Fibroblast of skin of left quadriceps (primary cell): ENCODE measurements at places on chromosomes 2 and 18.

DNA sequence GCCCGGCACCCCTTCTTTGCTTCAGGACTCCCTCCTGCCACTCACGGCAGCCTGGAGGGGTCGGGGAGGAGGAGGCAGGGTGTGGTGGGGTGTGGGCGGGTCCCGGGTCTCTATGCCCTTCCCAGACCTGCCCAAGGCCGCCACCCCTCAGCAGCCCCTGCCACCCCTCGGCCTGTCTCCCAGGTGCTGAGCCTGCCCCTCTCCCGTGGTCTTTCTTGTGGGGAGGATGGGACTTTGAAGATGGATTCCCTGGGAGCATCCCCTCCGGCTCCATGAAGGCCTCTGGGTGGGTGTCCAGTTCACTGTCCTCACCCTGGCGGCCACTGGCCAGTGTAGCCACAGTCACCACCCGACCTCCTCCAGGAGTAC, 23.2 kb downstream of the KCNIP3 start:
- no peak for DNase-seq

- DNase-seq, result no peak
Measured at GRCh38 chr2:212683346-212684097, 144.9 kb upstream of the ERBB4 start.

- DNase-seq, result no peak
Measured at GRCh38 chr2:46960618-46961017, 45.0 kb upstream of the MCFD2 start.

DNA sequence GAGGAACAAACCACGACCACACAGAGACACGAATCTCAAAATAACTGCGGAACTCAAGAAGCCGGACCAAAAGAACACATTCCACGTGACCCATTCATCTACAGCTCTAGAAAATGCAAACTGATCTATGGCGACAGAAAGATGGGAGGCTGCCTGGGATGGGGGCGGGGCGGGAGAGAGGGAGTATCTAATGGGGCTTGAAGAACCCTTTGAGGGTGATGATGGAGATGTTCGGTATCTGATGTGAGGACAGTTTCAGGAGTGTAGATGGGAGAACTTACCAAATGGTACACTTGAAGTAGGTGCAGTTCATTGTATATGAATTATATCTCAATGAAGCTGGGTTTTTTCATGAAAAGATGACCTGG, 34.6 kb upstream of the KLF11 start:
- no peak for DNase-seq

- DNase-seq, result no peak
Measured at GRCh38 chr18:22710673-22711191, 222.4 kb upstream of the RBBP8 start.

GRCh38 chr18:71209944-71210343, 921.1 kb downstream of the SOCS6 start:
- DNase-seq, result no peak

DNA sequence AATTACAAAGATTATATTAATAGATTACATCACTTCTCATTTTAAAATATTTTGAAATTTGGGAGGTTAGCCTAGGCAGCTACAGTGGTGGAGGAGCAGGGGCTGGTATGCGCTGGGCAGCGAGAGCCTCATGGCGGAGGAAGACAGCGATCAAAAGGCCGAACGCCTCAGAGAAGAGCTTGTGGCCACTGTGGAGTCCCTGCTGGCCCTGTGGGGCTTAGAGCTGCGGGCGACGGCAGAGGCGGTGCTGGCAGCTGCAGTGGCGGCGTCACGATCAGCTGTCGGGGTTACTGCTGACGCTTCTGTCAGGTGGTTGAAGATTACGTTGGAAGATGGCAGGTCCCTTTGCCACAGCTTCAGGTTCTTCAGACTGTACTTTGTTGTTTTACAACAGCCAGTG, 87.4 kb downstream of the ROCK2 start:
- no peak for DNase-seq

- DNase-seq, result peak; percentile 48
Measured at GRCh38 chr2:113211226-113212105, 37.7 kb downstream of the PSD4 start.

- no peak for DNase-seq
Measured at GRCh38 chr18:75226286-75226955, 15.8 kb downstream of the TSHZ1 start.

DNA sequence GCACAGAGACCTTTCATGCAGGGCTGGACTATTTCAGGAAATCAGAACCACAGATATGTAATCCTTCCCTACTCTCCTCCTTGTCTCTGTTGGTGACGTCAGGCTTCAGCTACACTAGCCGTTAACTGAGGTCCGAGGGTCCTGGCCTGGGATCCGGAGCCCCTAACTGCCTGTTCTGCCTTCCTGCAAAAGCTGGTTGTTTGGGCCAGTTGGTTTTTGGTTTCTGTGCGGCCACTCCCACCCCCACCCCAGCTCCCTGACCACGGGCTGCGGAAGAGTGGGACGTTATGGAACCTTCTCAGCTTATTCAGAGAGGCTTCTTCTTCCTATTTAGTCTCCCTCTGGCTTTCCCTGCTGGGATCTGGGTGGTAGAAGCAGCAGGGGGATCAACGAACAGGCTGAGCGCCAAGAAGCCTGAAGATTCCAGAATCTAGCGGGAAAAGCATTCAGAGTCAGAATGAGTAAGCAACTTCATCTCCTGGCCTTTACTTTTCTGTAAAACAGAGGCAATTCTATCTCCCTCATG, 49.3 kb upstream of the ROCK2 start:
- DNase-seq, result no peak

GRCh38 chr2:221102896-221103688, 469.0 kb downstream of the EPHA4 start:
- DNase-seq, result no peak

GRCh38 chr2:152804687-152805408, 86.4 kb downstream of the ARL6IP6 start:
- DNase-seq, result no peak

DNA sequence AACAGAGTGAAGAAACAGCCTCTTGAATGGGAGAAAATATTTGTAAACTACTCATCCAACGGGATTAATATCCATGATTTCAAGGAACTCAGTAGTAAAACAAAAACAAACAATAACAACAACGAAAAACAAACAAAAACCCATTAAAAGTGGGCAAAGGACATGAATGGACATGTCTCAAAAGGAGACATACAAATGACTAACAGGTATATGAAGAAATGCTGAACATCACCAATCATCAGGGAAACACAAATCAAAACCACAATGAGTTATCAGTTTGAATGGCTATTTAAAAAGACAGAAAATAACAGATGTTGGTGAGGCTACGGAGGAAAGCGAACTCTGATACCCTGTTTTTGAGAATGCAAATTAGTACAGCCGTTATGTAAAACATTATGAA, 224.8 kb upstream of the NRXN1 start:
- DNase-seq, result no peak

DNA sequence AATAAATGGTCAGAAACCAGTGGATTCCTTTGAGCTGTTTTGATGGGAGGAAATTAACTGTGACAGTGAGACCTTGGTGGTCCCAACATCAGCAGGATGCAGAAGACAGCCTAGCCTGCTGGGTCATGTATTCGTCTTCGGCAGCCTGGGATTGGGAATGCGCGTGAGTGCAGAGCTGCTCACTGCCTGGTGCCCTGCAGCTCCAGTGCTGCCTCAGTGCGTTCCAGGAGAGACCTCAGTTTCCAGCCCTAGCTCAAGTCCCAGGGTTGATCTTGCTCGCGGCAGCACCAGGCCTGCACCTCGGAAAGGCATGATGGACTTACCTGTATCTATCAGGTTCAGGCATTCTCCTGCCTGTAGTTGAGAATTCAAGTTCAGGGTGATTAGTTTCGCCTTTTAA, 203.9 kb downstream of the SH3RF3 start:
- DNase-seq, result no peak

DNA sequence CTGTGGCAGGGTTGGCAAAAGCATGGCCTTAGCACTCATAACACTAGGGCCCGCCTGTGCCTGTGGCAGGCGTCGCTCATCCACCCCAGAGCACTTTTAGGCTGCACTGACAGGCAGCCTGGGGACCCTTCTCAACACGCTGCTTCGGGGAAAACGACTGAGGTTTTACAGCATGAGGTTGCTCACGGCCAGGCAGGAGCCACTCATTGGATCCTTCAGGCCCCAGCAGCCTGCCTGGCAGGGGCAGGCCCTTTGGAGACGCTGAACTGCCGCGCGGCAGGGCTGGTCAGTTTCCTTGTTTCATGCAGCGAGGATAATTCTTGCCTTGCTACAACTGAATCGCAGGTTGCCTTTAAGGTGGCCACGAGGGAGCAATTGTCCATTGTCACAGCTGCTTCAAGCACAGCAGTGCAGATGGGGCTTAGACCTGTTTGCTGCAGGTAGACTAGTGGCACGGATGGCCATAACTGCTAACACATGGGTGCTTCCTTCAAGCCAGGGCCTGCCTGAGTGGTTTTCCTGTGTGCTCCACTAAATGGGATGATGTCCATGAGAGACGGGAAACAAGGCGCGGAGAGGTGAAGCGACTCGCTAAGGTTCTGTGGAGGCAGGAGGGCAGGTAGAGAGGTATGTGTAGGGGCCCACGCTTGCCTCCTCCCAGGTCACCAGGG, 49.9 kb upstream of the HS6ST1 start:
- no peak for DNase-seq

GRCh38 chr18:267380-267687, 513 bp downstream of the THOC1 start:
- DNase-seq, result no peak

DNA sequence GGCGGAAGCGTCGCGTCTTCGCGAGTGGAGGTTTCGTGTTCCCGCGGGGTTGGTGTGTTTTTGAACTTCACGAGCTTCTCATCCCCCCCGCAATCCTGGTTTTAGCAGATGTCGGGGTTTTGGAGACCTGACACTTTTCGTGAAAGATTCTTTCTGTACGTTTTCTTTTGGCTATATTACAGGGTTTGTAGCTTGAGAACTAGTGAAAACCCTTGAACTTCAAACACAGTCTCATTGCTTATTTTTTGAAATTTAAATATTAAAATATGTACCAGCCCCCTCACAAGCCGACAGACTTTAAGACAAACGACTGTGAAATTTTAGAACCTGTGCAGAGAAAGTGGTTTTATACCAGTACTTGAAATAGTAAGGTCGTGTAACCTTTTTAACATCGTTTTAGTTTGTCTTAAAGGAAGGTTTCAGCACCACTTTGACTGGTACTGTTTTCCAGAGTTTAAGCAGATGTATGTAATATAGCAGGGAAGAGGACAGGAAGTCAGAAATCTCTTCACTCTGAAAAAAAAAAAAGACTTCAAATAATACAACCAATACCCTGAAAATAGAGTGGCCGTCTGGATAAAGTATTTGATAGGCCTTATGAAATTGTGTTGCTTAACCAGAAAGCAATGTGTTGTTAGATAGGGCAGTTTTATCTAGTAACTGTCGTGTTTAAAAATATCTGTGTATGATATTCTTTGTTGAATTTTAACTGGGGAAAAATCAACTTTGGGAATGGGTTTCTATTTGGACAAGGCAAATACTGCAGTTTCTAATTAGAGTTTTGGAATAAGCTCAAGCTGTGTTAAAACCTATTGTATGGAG, 1.4 kb downstream of the SPATS2L start:
- DNase-seq, result no peak

DNA sequence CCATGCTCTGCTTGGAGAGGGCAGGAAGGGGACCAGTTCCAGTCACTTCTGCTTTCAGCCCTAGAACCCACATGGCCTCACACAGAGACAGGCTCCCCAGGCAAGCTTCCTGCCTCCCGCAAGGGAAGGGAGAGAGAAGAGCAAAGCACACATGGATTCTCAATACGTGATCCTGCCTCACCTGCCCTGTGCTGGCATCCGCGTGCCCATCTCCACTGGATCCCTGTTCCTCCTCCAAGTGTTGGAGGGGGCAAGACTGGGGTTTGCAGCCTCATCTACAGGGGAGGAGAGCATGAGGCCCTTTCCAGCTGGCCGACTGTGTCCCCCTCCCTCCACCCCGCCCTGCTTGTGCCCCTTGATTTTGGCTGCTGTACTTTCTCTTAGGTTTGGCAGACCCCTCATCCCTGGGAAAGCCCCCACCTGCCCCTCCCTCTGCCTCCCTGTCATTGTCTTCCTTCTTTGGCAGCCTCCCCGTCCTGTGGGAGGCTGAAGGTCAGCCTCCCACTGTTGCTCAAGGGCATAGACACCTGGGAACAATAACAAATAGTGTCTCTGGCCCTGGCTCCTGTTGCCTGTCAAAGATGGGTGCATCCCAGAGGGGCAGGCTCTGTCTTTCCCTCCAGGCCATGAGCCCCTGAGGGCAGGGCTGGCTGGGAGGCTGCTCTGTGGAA, 22.7 kb downstream of the KCNF1 start:
- no peak for DNase-seq

- no peak for DNase-seq
Measured at GRCh38 chr2:20179755-20180594, 45.0 kb downstream of the SDC1 start.

- no peak for DNase-seq
Measured at GRCh38 chr2:137912371-137912770, 51.9 kb upstream of the HNMT start.

GRCh38 chr2:101429453-101429852, 42.1 kb upstream of the CREG2 start:
- DNase-seq, result no peak

GRCh38 chr18:48833701-48834412, 116.9 kb downstream of the SMAD7 start:
- no peak for DNase-seq

GRCh38 chr2:63842149-63843061, 709 bp downstream of the UGP2 start:
- DNase-seq, result peak; percentile 48

GRCh38 chr2:131076707-131077106, 16.6 kb downstream of the FAM168B start:
- DNase-seq, result no peak

DNA sequence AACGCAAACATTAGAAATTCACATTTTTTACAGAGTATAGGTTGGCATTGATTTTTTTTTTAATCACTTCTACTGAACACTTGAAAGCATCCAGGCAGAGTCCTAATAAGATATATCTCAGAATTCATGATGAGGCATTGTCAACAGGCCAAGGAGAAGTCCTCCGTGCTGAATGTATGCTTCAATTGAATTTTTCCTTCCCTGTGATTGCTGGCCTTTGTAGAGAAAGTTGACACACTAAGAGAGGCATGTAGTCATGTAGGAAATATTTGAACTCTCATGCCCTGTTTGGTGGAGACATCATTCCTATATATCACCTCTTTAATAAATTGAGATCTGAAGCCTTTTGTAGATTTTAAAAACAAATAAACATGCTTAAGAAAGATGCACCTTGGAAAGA, 844.9 kb downstream of the CPS1 start:
- no peak for DNase-seq
